Activated CD4-positive, alpha-beta T cell treated with anti-CD3 and anti-CD28 coated beads for 36 hours (primary cell): ENCODE measurements at places on chromosomes 13 and 19.

GRCh38 chr13:25923217-25924085 lies 128.4 kb downstream of the SHISA2 start:
- DNase-seq = no peak

DNA sequence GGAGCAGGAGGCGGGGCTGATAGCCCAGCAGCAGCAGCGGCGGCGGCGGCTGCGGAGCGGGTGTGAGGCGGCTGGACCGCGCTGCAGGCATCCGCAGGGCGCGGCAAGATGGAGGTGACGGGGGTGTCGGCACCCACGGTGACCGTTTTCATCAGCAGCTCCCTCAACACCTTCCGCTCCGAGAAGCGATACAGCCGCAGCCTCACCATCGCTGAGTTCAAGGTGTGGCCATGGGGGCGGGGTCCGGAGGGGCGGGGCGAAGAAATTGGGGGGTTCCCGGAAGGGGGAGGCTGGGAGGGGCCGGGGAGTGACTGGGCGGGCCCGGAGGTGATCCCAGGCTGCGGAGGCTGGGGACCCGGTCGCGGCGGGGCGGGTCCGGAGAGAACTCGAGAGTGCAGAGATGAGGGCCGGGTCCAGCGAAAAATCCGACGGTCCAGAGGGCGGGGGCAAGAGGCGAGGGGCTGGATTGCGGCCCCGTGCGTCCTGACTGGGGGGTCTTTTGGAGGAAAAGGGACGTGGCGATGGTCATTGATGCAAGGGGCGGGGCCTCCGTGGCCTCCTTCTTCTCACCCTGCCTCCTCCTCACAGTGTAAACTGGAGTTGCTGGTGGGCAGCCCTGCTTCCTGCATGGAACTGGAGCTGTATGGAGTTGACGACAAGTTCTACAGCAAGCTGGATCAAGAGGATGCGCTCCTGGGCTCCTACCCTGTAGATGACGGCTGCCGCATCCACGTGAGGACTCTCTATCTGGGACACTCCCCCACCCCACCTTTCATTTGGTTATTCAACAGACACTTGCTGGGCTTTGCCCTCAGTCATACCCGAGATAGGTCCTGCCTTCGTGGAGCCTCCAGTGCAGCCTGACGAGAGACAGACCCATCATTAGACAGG lies at the start of gene TBCB:
TBCB (plus strand) TSS at position 16 of the 891 bp plus-strand sequence; CDS start at position 109, 93 bp downstream.
- DNase-seq = peak; percentile 96

DNA sequence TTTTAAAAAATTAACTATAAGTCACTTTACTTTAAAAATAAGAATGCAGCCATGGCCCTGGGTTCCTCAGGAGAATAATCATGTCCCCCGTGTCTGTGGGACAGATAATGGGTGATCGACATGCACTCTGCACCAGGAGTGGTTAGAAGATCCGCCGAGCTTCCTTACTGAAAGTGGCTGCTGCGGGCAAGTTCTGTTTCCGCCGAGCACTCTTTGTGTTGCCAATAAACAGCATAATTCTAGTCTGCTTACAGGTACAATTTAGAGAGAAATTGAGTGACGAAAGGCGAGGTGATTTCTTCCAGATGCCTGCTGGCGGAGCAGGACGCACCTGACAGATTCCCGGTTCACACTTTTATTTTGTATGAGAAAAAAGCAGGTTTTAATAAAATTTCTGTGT lies 139.0 kb downstream of the SOX1 start:
- no peak for DNase-seq

DNA sequence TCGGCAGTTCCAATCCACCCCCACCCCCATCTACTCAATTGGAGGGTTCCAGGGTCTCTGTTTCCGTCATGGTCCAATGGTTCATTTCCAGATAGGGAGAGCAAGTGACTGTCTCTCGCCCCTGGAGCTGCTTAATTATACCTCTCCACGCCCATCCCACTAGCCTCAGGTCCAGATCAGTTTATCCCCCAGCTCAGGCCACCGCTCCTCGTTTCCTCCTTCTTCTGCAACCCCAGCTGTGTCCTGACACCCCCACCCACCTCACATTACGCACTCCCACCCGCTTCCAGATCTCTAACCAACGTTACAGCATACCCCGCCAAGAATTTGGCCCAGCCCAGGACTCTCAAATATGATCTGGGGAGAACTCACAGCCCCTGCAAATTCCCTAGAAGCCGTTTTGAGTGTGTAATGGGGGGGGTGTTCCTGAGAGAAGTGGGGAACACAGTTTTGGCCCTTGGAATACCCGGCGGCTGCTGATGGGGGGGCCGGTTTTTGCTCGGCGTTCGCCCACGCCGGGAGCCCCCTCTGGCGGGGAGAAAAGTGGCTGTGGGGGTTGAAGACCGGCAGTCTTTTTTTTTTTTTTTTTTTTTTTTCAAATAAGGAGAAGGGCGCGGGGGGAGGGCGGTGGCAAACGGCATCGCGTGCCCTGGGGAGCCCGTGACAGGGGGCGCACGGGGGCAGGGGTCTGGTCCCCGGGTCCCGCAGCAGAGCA lies 1.7 kb upstream of the PDE4A start:
- no peak for DNase-seq

DNA sequence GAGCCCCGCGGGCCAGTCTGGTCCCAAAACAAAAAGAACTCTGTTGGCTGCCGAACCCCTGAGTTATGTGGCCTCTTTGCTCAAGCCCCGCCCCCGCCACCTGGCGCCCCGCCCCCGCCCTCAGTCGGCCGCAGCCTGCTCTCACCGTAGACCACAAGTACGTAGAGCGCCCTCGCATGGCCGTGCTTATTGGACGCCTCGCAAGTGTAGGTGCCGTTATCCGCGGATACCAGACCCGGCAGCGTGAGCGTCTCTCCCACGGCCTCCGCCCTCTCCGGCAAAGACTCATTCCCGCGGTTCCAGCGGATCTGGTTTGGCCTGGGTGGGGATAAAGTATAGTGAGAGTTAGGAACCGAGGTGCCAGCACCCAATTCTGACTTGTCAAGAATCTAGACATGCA lies 5.5 kb upstream of the ZNF428 start:
- DNase-seq = peak; percentile 96

DNA sequence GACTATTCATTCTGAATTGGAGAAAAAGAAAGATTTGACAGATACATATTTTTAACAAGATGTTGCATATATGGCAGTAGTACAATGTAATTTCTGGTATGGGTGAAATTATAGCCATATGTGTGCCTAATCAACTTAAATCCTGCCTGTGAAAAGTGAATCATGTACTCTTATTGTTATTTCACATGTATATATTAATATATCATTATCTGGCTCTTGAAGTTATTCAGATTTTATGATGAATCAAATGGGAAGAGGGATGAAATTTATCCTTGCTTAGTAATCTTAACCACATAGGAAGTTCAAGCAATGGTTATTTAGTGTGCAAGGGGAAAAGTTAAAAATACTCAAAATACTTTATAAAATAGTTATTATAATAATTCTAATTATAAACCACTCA lies 80.5 kb downstream of the GPC6 start:
- DNase-seq = no peak

- DNase-seq = no peak
Measured at GRCh38 chr19:4577020-4577782, 17.7 kb upstream of the SEMA6B start.

GRCh38 chr13:111547726-111548273 lies 227.4 kb downstream of the TEX29 start:
- DNase-seq = no peak

DNA sequence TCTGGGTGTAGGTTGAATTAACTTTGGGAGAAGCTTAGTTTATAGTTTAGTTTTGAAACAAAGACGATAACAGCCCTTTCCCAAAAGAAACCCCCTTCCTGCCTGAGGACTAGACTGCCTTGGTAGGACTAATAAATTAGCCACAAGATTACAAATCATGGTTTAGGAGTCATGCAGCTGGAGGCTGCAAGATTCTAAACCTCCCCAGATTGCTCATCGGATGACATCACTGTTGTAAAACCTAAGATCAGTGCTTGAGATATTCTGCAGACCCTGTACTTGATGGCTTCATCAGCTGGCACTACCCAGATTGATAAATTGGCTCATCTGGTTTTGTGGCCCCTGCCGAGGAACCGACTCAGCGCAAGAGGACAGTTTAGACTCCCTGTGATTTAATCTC lies 35.9 kb upstream of the MPHOSPH8 start:
- no peak for DNase-seq

- no peak for DNase-seq
Measured at GRCh38 chr13:22080832-22081231, 410.0 kb downstream of the FGF9 start.

DNA sequence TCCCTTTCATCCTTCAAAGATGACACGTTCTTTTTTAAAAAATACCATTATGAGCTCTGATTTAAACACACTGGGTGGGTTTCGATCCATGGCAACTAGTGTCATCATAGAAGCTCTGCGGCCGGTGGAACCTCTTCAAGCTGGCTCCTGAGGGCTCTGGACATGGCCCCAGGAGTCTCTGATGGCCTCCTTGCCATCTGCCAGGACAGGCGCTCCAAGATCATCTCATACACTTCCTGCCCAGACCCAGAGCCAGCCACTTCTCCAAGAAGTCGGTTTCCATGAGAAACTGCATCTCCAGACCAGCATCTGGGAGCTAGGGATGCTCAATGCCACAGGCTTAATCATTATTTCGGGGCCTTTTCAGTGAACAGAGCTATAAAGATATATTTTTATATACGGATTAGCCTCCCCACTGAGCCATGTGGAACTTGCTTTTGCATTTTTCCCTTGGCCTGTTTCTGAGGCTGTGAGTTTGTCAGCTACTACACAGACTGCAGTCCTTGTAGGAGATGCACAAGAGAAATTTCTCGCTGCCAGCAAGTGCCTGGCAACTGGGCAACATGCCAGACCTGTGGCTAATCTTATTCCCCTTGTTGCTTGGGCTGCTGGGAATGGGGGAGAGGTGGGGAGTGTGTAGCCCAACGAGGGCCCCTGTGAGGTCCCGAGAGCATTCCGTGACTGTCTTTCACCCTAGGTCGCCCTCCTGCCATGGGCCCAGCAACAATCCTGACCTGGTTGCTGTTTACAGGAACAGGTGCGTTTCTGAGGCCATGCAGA lies 15.9 kb downstream of the SUGP1 start:
- DNase-seq = no peak

DNA sequence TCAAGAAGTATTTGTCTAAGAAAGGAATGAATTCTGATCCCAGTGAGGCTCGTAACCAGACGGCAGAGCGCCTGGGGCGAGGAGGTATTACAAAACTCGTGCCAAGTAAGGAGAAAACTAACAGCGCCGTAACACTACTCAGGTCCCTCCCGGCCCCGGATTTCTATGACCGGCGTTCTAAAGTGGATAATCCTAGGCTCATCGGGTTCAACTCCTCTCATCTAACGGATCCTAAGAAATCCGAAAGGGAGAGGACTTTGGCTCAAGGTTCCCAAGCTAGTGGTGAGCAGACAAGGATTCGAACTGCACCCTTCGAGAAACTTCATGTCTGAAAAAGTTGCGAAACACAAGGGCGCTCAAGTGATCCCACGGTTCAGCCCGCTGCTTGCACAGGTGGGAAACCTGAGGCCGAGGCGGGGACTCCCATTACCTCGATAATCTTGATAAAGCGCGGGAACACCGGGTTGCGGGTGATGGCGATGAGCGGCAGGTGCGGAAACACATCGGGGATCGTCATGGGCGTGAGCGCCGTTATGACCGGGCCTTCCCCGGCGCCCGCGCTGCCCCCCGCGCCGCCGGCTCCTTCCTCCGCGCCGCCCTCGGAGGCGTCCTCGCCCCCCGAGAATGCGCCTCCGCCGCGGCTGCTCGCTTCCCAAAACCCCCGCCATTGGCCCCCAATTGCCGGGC lies 529 bp downstream of the LONP1 start:
- DNase-seq = peak; percentile 65

DNA sequence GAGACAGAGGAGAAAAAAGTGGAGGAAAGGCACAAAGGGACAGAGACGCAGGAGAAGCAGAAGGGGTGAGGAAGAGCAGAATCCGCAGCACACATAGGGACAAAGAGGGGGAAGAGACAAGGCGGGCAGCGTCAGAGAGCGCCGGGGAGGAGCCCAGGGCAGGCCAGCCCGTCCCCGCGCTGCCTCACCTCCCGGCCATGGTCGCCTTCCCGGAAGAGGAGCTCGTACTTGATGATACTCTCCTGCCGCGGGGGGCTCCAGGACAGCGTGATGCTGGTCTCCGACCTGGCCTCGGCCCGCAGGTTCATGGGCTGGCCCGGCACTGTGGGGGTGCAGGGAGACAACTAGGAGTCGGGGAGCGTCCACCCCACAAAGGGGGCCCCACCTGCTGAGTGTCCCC lies 100.6 kb downstream of the PTPRS start:
- no peak for DNase-seq

GRCh38 chr13:76216729-76217128 lies 580.6 kb downstream of the LMO7 start:
- no peak for DNase-seq

DNA sequence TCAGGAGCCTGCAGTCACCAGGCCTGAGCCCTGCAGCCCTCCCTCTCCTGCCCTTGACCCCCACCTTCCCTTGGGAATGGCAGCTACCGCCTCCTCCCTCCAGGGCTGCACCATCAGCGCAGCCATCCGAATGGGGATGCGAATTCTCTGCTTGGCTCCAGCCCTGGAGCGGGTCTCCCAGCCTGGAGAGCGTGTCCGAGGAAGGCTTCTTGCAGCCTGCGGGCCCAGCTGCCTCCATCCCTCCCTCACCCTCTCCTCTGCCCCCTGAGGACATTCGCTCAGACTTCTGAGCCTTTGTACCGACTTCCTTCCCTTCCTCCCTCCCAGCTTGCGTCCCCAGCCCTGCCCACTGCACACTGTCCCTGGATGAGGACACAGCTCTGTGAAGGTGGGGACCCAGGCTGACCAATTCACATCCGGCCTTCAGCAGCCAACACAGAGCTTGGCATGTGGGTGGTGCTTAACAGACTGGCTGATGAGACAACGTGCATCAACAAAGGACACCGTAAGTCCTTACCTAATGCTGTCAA lies 6.0 kb upstream of the NKPD1 start:
- no peak for DNase-seq
